ENCODE measurements at places on chromosomes 3 and 15.

DNA sequence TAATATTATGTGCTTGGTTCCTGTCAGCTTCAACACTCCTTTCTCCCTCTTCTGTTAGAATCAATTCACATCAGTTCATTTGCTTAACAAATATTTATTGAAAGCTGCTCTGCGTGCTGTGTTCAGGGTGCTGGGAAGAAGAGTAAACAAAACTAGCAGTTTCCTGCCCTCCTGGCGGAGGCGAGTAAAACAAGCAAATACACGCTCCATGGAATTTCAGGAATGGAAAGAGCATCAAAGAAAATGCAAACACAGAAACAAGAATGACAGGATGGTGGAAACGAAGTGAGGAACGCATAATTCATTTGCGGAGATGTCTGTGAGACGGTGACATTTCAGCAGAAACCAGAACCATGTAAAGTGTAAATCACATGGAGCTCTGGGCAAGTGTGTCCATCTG, 49.4 kb upstream of the SPTSSB start:
- no peak for DNase-seq

- DNase-seq = no peak
These were observed 4.2 kb upstream of the CHL1 start for GRCh38 chr3:192215-192929.

DNA sequence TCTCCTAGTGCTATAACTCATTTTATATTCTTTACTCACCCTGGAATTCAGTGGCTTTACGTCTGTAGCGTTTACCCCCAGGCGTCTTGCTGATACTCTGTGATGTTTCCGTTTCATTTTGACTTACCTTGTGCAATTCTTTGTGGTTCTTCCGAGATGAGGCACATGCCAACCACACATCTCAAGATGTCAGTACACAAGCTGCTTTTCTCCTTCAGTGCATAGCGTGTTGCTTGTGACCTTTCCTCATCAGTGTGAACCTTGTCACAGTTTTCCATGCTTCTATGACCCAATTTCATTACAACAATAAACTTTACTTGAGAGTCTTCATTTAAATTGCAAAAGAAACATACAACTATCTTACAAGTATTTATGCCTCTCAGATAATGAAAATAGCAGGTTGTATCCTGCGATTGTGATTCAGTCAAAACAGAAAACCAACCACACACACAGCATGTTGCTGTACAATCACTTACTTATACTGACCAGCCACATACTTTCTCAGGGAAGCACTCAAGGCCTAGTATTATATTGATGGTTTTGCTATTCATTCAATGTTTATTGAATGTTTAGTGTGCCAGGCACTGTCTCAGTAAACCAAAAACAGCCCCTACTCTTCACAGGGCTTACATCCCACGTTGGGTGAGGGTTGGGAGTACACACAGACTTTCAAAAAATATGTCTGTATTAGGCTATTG, 4.6 kb upstream of the TBL1XR1 start:
- DNase-seq = no peak

- no peak for DNase-seq
These were observed 633.6 kb upstream of the UBE2E2 start for GRCh38 chr3:22569570-22569969.

DNA sequence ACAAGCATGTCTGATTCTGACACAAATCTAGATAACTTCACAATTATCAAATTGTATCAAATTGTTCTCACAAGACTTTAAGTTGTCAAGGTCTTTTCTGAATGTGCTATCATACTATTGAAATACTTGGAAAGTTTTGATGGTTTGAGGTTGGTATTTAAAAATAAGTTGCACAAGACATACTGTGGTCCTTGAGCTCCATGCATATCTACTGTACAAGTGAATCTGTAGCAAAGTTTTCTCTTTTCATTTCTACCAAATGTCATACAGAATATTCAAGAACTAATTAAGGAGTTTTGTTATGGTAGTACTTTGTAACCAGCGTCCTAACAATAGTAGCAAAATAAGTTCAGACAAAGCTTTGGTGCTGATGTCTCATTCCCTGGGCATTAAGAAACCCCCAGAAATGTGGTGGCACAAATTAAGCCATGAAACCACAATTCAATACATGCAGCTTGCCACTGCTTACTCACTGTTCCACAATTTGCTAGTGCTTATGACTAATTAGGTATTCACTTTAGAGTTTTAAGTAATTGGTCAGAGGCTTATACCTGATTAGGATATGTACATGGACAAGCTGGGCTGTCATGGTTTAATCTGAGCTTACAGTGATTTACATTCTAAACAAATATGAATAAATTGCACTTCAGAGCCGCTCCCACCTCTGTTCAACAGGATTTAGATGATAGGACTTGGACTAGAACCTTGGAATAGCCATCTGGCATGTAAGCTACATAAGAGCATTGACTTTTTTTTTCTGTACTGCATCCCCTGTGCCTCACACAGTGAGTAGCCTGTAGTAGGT, 8.8 kb downstream of the TBC1D23 start:
- DNase-seq = no peak

- DNase-seq = no peak
These were observed 7.1 kb downstream of the ITGA11 start for GRCh38 chr15:68424754-68425390.

- DNase-seq = no peak
These were observed 870 bp upstream of the TMEM40 start for GRCh38 chr3:12759693-12760565.

Measured in activated CD8-positive, alpha-beta memory T cell treated with anti-CD3 and anti-CD28 coated beads for 24 hours (primary cell).